Right lobe of liver (tissue), 6 donors: ENCODE measurements at places on chromosomes 4 and X.

DNA sequence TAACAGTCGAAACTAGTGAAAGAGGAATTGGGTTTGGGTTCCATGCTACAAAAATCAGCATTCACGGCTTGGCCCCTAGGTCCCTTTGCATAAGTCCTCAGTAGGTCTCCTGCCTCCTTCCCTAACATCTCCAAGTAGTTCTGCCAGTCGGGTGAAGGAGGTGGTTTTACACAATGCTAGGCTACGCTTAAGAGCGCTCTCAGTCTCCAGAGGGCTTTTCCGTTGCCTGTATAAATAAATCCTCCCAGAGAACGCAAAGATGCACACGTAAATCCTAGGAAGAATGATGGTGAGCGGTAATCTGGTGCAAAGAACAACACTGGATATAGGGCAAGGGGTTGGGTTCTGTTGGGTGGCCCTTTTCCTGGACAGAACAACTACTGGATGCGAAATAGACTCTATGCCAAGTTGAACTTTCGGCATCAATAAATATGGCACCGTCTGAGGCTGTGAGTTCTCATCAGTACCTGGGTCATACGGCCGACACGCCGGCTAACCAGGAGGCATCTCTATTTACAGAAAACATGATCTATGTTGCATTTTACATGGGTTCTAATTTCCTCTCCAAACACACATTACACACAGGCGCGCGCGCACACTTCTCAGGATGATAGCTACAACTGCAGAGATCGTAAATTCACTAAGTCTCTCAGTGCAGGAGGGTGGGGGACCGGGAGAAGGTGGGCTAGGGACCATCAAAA is 1.3 kb downstream of the CAMK2D start:
- DNase-seq = peak; percentile 54

DNA sequence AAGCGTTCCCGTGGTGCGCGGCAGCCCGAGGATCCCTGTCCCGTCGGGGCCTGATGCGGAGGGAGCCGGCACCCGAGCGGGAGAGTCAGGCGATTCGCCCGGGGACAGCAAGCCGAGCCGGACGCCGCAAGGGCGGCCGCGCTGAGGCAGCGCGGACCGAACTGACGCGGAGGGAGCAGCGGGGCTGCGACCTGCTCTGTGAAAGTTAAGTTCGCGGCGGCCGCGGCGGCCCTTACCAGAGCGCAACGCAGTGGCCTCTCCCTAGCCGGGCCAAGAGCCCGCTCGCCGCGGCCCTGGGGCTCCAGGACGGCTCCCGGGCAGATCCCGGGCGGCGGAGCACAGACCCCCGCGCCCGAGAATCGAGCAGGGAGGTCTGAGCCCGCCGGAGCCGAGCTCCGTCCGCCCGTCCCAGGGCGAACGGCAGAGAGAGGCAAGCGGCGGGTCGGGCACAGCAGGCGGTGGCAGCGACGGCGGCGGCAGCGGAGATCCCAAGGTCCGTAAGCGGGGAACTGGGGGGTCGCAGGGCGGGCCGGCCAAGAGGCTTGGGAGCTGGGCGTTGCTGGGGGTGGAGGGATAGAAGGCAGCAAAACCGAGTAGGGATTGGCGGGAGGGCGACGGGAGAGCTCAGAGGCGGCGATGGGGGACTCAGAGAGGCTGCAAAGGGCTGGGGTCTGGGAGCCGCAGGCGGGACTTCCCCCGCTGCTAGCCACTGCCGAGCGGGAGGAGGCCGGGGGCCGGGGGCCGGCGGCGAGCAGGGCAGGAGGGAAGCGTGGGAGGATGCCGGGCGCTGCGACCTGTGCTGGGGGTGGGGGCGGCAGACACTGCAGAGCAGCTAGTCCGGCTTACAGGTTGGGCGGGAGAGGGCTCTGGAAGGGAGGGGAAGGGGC is 1.0 kb downstream of the GPR50 start:
- DNase-seq = no peak

- DNase-seq = no peak
Observed at GRCh38 chrX:17767734-17768133, 30.4 kb downstream of the SCML1 start.

- DNase-seq = no peak
Observed at GRCh38 chr4:3877236-3877635, 111.1 kb downstream of the ADRA2C start.

GRCh38 chr4:168516841-168517240 is 20.0 kb downstream of the PALLD start:
- DNase-seq = no peak
